ENCODE measurements at places on chromosomes 11 and 22.

- no peak for DNase-seq
Observed at GRCh38 chr11:117606790-117607189, 190.2 kb downstream of the DSCAML1 start.

DNA sequence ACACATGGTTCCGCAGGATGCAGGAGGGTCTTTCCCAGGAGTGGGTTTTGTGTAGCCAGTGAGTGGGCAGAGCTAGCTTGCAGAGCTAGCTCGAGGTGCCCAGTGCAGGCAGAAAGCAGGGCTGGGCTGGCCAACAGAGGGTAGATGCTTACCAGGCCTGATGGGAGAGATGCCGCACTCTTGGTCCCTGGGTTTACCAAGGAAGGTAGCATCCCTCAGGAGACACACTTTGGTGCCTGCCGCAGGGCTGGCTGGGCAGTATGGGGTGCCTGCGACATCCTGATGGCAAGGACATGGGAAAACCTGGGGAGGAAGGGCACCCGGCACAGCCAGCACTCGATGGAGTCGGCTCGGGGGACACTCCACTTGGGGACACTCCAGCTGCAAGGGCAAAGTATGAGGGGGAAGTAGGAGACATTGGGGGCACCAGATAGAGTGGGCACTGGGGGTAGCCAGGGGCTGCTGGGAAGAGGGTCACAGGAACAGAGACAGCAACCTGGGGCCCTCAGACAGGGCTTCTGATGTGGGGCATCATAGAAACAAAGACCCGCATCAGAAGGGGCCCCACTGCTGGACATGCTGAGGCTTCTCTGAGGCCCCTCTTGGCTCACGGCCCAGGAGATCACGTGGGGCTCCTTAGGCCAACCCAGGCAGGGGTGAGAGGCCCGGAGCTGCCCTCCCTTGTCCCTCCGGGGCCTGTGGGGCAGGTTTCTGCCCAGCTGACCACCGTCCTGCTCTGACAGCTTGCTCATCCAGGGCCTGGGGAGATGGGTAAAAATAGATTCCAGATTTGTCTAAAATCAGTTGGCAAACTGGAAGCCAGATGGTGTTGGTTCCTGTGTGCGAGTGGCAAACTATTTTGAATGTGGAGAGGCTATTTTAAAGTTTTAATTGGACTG is 89.8 kb downstream of the MORC2 start:
- no peak for DNase-seq

DNA sequence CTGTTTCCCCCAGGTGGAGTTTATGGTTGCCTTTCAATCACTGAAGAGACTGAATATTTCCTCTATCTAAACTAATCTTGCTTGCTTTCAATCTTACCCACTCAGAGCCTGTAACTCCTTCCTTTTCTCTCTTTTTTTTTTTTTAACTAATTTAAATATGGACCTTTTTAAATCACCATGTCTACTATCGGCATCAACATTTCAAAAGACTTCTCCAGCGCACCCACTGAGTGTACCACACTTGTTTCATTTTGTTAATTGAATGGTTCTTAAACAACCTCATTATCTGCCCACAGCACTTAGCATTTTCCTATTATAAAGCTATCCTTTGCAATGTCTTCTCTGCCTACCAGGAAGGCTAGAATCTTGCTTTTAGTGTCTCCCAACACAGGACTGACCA is 1212.5 kb downstream of the LRRC4C start:
- DNase-seq, result no peak

DNA sequence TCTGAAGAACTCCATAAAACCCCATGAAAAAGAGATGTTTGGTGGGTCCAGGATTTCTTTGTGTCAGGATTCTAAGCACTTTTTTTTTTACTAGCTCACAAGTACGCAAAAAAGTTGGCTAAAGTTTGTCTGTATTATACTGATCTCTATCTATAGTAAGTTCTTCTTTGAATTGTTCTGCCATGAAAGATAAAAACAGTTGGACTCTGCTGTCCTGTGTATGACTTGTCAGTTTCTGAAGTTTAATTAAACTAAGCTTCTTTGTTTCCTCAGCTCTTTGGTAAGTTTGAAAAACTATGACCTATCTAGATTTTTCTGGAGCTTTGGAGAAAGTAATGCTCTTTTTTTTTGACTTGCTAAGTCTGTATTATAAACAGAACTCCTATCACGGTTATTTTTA is 812.2 kb upstream of the LUZP2 start:
- no peak for DNase-seq

- DNase-seq, result no peak
Observed at GRCh38 chr11:78535027-78535426, 39.6 kb downstream of the NARS2 start.

- DNase-seq, result no peak
Observed at GRCh38 chr11:78990261-78990660, 415.6 kb upstream of the NARS2 start.

DNA sequence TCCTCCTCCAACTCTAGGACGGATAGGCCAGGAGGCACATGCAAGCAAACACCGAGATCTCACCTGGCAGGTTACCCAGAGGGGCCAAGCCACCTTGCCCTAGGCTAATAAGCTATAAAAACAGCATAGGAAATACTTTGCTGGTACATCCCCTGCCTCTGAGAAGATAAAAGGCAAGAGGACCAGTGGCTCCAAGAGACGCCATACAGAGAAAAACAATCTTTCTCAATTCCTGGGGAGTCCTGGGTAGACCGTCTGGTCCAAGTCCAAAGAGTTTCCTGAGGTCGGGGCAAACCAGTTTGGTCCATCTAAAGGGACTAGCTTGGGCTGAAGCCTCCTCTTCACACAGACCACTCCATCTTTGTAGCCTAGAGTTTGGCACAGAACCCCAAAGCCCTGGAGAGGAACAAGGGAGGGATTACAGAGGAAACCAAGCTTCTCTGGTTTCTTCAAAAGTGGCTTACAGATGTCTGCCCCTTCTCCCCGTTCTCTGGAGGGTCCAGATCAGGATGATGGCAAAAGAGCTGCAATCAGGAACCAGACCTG is 40.4 kb downstream of the NUMA1 start:
- DNase-seq, result no peak

DNA sequence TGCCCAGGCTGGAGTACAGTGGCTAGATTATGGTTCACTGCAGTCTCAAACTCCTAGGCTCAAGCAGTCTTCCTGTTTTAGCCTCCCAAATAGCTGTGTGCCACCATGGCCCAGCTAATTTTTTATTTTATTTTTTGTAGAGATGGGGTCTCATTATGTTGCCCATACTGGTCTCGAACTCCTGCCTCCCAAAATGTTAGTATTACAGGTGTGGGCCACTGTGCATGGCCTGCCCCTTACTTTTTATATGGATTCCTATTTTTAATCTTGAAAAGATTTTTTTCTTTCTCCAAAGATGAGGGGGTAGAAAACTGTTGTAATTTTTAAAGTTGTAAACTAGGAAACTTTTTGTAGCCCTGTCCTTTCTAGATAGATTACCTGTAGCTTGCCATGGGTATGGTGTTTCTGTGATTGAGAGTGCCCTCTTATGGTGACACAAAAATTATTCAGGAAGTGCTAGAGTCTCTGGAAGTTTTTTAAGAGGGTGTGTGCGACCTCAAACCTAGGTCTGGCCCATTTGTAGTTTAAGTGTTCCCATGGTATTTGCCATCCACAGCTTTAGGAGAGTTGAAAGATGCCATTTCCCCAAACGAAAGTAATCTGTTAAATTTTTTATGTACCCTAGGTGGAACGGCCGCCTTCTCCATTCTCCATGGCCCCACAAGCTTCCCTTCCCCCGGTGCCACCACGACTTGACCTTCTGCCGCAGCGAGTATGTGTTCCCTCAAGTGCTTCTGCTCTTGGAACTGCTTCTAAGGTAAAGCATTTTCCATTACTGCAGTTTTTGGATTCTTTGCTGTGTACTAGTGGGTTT is 32.4 kb downstream of the MCAM start:
- DNase-seq, result no peak
